HS-5 (cell line): ENCODE measurements at places on chromosomes 13 and 19.

- peak; percentile 93 for DNase-seq
These were observed 12.7 kb upstream of the ZNF121 start for GRCh38 chr19:9597027-9597426.

DNA sequence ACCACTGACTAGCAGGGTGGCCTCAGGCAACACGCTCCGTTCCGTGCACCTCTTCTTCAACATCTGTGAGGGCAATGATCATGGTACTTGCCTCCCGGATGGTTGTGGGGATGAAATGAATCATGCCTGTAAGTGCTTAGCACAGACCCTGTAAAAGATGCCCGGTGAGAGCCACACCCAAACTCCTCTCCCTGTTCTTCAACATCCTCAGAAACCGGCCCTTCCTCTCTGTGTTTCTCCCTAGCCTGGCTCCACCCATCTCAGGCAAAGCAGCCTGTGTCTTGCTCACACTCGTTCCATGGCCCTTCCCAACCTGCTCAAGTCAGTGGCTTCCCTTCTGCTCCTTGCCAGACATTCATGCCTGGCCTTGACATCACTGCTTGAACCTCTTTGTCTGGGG is 5.8 kb upstream of the DMKN start:
- DNase-seq: no peak

DNA sequence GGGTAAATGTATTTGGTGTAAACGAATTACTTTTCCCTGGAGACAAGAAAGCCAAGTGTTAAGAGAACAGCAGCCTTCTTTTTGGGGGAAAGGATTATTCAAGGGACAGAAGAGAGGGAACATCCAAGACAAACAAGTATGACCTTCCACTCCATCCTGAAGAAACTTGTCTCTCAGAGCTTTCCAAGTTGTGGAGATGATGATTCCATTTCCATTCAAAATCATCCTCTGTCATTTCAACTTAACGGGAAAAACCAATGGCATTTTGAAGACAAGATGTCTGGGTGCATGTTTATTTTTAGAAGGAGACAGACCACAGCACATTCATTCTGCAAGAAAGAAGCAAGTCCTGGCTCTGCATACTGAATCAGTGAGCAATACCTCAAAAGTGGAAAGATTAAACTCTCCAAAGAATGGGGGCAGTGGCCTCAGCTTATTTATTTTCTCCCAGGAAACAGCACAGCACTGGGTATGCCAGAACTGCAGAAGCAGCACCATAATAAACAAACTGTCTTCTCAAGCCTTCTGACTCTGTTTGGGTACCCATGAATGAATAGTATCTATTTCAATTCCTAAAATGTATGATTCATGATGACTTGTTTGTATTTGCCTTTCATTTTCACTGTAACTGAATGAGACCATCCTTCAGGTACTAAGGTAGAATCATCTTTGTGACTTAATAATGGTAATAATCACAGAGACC is 541.0 kb downstream of the RFC3 start:
- DNase-seq: no peak

GRCh38 chr13:106533101-106533942 is 2.1 kb downstream of the EFNB2 start:
- peak; percentile 24 for DNase-seq

GRCh38 chr13:65339241-65339640 is 1890.9 kb downstream of the PCDH9 start:
- DNase-seq: no peak

- DNase-seq: peak; percentile 88
These were observed 7.3 kb downstream of the OPA3 start for GRCh38 chr19:45577111-45577905.

- DNase-seq: no peak
These were observed 3.8 kb downstream of the CD22 start for GRCh38 chr19:35332817-35333216.

DNA sequence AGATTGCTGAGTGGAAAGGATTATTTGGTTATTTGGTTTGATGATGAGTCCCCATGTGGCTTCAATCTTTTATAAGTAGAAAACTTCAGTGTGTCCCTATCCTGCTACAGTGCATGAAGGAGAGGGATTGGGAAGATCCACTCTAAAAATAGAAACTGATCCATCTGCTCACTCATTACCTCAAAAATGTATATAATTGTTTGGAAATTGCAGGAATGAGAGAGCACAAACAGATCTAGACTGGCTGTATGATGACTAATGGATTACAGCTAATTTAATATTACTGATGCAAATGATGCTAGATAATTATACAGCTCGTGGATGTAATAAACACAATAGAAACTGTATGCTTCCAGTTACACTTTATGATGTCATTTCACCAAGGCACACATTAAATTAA is 625.3 kb upstream of the PRR20A start:
- no peak for DNase-seq

GRCh38 chr19:13120817-13121216 is 2.8 kb downstream of the NACC1 start:
- no peak for DNase-seq

DNA sequence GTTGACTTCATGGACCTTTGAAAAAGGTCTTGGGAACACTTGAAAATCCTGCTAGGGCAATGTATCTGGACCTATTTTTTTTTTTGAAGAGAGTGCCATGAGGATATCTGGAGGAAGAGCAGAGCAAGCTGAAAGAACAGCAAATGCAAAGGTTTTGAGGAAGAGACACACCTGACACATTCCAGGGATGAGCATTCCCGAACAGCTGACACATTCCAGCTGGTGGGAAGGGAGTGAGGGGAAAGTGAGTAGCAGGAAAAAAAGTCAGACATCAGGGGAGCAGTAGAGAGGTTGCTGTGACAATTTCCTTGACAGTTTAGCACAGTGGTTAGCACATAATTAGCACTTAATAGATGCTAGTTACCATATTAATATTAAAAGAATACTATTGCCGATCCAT is 14.7 kb downstream of the DGKH start:
- no peak for DNase-seq

DNA sequence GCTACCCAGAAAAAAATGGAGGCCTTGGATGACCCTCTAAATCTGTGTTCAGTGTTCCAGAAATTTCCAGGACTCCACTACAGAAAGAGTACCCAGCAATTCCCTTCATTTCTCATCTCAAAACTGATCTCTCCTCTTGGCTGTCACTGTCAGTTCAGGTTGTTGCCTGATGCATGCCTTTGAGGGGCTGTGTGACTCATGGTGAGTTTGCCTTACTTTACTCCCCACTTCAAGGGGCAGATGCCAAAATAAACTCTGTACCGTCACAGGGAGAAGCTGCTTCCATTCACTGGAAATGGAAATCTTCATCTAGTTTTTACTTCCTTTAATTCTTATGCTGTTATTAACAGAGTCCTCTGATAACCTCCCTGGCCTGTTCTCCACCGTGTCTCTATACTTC is 1075.0 kb downstream of the DIAPH3 start:
- no peak for DNase-seq

DNA sequence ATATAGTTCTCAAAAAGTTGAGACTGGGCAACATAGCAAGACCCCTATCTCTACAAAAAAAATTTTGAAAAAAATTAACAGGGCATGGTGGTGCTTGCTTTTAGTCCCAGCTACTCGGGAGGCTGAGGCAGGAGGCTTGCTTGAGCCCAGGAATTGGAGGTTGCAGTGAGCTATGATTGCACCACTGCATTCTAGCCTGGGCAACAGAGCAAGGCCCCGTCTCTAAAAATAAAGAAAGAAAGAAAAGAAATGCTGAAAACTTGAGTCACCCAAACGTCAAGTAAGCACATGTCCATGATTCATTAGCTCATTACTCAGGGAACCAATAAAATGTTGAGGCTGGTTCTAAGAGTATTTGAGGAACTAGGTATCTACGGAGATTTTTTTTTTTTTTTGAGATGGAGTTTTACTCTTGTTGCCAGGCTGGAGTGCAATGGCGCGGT is 33.9 kb upstream of the SEMA6B start:
- DNase-seq: peak; percentile 73

DNA sequence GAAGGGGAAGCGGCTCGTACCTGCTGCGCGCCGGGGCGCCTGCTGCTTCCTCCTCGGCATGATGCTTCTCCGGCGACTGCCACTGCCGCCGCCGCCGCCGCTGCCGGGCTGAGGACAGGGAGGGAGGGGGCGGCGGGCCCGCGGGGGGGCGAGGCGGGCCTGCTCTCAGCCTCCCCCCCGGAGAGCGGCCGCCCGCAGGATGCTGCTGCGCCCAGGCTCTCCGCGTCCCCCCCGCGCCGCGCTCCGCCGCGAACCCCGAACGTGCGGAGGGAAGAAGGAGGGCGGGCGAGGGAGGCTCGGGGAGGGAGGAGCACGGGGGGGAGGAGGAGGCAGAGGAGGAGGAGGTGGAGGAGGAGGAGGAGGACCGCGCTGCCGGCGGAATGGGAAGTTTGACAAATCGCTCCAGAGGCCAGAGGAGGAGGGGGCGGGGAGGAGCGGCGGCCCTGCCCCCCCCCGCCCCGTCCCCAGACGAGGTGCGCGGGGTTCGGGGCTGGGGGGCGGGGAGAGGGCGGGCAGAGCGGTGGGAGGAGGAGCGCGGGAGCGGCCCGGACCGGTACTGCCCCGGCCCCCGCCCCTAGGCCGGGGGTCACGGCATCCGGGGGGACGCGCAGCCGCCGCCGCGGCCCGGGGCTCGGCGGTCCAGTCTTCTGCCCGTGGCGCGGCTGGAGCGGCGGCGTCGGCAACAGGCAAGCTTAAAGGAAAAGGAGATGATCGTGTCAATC is at the start of gene TSHZ3:
TSS of gene TSHZ3 (minus strand) at position 277 of the 722 bp plus-strand sequence. CDS start at position 60, 217 bp downstream.
- no peak for DNase-seq

DNA sequence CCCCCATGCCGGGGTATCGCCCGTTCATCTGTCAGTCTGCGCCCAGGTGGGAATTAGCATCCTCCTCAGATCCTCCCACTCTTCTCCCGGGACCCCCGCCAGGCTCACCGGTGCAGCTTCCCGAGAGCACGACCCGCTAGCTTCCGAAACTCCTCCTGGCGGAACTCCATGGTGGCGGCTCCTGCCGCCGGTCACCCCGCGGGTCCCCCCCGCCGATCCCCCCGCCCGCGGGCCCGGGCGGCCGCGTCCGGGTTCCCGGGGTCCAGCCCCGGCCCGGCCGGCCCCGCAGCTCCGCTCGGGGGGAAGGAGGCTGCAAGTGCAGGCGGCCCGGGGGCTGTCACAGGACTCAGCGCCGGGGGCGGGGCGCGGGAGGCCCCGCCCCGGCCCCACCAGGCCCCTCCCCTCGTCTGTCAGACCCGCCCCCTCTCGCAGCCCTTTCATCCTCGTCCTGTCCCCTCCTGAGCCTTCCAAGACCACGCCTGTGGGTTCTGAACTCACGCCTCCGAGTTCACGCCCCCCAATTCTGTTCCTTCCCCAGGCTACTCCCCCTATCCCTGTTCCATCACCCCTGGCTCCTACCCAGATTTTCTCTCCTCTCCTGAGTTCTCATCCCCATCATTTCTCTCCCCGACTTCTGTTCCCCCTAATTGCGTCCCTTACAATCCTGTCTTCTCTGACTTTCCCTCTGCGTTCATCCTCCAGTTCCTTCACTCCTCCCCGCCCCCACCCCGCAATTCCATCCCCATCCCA is at the start of gene SLC17A7:
TSS of gene SLC17A7 (minus strand) at position 318 of the 750 bp plus-strand sequence. CDS start at position 170, 148 bp downstream.
- DNase-seq: no peak

DNA sequence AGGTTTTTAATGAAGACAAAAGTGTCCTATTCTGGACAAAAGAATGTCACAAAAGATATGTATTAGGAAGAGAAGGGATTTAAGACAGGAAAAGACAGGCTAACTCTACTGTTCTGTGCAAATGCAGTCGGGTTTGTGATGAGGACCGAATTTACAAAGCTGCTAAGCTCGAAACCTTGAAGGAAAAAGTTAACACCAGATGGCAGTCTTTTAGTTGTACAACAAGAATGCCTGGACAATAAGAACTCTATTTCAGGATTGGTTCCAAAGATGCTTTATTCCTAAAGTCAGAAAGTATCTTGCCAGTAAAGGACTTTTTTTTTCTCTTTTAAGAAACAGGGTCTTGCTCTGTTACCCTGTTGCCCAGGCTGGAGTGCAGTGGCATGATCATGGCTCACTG is 51.1 kb downstream of the HS6ST3 start:
- DNase-seq: no peak

- DNase-seq: no peak
These were observed 528.1 kb downstream of the DIAPH3 start for GRCh38 chr13:59635589-59635988.

DNA sequence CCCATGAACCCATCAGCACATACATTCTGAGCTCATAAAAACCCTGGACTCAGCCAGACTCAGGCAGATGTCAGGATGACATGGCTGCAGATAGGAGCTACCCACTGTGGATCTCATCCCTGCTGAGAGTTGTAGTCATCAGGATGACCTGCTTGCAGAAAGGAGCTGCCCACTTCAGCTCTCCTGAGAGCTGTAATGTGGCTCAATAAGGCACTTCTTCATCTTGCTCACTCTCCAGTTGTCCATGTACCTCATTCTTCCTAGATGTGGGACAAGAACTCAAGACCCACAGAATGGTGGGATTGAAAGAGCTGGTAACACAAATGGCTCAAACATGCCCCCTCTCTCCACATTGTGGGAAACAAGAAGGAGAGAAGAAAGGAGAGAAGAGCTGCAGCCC is 58.2 kb downstream of the SLITRK1 start:
- DNase-seq: no peak

DNA sequence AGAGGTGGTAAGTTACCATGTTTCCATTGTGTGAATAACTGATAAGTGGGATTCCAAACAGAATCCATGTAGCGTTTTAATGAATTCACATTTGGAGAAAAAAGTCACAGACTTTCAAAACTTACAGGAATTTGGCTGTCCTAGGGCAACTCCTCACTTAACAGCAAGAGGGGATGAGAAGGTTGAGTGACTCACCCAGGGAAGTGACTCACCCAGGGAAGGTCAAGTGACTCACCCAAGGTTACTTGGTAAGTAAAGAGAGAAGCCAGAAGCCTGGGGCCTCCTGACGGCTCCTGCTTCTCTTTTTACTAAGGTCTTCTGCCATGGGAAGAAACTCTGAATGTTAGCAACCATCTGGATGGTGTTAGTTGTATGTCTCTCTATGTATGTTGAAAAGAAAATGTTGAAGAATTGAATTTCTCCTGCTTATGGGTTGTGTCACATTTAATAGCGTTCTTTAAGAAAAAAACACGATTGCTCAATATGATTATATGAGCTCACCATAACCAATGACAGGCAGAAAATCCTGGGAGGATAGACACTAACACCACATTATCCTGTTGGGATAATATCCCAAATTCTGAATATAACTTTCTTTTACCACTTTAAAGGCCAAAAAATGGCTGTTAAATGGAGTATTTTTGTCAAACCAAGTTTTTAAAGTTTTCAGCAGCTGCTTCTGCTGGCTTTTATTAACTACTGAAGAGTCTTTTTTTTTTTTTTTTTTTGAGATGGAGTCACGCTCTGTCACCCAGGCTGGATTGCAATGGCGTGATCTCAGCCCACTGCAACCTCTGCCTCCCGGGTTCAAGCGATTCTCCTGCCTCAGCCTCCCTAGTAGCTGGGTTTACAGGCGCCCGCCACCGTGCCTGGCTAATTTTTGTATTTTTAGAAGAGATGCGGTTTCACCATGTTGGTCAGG is 195.6 kb downstream of the GGACT start:
- DNase-seq: peak; percentile 90

GRCh38 chr13:98688373-98688772 is 64.1 kb downstream of the SLC15A1 start:
- DNase-seq: no peak

GRCh38 chr13:81987159-81987558 is 1646.2 kb upstream of the SPRY2 start:
- no peak for DNase-seq

GRCh38 chr13:84470528-84470927 is 588.3 kb upstream of the SLITRK1 start:
- no peak for DNase-seq

GRCh38 chr13:45132369-45133064 is 12.2 kb downstream of the GTF2F2 start:
- no peak for DNase-seq
